ENCODE measurements at places on chromosomes 6 and 20. TPM values are rescaled to one million over a fixed set of nuclear protein-coding genes. Genes with fewer than 3 reads are reported as not detected.

DNA sequence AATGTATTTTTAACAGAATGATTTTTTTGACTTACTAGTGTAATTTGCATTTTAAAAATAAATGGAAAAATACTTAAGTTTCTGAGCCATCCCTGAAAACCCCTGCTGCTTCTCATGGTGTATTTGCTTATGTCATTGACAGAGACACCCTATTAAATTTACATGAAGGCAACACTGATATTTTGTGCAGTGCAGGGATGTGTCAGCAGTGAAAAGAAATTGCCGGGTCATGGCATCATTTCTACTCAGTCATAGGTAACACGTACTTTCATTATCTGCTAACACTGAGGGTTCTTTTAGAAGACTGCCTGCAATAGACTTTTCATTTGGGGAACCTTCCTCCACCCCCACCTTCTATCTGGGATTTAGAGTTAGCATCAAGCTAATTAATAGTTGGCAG is 136.7 kb upstream of the RNF217 start:
- no peak overlapping the region for H3K27ac ChIP-seq
- H3K36me3 ChIP-seq: no peaks in the 10 kb centered on the region
- H3K4me1 ChIP-seq: no peaks in the 10 kb centered on the region
- H3K4me3 ChIP-seq: no peak overlapping the region
- no peak for DNase-seq

The RIN2 gene
- 22.3 TPM for polyA plus RNA-seq

The COL21A1 gene
- polyA plus RNA-seq: 46.7 TPM

GRCh38 chr6:73655341-73655917 is 1.6 kb upstream of the SLC17A5 start:
- DNase-seq: no peak
- no peaks in the 10 kb centered on the region for H3K36me3 ChIP-seq
- H3K27me3 ChIP-seq: no peaks in the 10 kb centered on the region
- no peak overlapping the region for H3K27ac ChIP-seq
- H3K4me1 ChIP-seq: peaks cover 6% of the 10 kb centered on the region

The NRM gene
- polyA plus RNA-seq: 10.4 TPM

- no peaks in the 10 kb centered on the region for H3K27me3 ChIP-seq
- no peaks in the 10 kb centered on the region for H3K36me3 ChIP-seq
Measured at GRCh38 chr6:90266905-90267621, 29.6 kb downstream of the BACH2 start.

The CTAGE9 gene
- polyA plus RNA-seq: not detected

- H3K27ac ChIP-seq: no peak overlapping the region
- no peak for DNase-seq
- H3K4me3 ChIP-seq: no peak overlapping the region
- H3K36me3 ChIP-seq: no peaks in the 10 kb centered on the region
Measured at GRCh38 chr6:40585223-40585622, 1.9 kb downstream of the LRFN2 start.

DNA sequence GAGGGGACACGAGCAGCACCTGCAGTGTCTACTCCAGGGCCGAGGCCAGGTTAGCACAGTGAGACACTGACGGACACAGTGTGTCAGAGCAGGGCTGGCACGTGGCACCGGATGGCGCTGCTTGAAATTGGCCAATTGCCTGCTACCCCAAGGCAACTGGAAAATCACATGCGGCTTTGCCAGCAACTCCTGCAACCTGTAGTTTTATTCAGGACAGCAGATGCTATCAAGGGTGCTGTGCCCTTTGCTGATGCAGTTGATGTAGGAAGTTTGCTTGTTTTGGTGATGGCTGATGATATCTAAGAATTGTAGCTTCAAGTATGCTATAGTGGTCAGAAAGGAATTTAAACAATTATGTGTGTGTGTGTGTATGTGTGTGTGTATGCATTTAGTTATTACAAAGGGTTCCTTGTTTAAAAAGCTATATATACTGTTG is 25.9 kb downstream of the RIN2 start:
- no peaks in the 10 kb centered on the region for H3K27me3 ChIP-seq
- peaks cover 74% of the 10 kb centered on the region for H3K4me1 ChIP-seq
- no peak overlapping the region for H3K4me3 ChIP-seq
- no peaks in the 10 kb centered on the region for H3K36me3 ChIP-seq
- DNase-seq: peak; percentile 52

DNA sequence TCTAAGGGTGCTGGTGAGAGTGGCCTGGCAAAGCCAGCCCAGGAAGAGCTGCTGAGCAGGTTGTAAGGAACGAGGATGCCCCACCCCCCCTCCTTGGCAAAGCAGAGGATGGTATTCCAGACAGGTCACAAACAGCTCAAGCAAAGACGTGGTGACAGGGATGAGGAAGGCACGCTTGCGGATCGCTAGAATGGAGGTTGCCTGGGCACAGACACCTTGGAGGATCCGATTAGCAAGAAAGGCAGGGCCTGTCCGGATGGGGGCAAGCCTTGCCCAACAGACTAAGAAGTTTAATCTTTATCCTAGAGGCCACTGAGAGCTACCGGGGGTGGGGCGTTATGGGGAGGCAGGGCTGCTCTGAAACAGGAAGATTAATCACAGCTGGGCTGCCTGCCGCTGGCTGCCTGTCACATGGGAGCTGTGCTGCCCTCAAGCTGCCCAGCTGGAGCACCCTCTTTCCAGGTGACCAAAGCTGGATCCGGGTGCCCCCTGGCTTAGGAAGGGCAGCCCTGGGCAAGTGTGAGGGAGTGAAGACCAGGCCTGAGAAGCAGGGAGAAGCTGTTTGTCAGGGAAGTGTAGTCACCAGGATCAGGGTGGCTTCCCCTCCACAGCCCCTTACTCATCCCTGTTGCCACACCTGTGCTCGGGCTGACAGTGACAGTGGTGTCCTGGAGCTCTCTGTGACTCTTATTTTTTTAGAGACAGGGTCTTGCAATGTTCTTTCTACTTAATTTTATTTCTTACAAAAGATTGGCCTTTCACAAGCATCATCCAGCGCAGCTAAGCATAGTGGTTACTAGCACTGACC is 9.1 kb upstream of the MAPK13 start:
- peak; percentile 38 for DNase-seq
- peaks cover 16% of the 10 kb centered on the region for H3K4me1 ChIP-seq
- no peaks in the 10 kb centered on the region for H3K27me3 ChIP-seq
- no peak overlapping the region for H3K4me3 ChIP-seq
- no peak overlapping the region for H3K27ac ChIP-seq
- H3K36me3 ChIP-seq: no peaks in the 10 kb centered on the region

The KIF13A gene
- polyA plus RNA-seq: 17.2 TPM

The OPRL1 gene
- 0.29 TPM for polyA plus RNA-seq

The RANBP9 gene
- polyA plus RNA-seq: 17.2 TPM

The VTA1 gene
- polyA plus RNA-seq: 10.5 TPM

DNA sequence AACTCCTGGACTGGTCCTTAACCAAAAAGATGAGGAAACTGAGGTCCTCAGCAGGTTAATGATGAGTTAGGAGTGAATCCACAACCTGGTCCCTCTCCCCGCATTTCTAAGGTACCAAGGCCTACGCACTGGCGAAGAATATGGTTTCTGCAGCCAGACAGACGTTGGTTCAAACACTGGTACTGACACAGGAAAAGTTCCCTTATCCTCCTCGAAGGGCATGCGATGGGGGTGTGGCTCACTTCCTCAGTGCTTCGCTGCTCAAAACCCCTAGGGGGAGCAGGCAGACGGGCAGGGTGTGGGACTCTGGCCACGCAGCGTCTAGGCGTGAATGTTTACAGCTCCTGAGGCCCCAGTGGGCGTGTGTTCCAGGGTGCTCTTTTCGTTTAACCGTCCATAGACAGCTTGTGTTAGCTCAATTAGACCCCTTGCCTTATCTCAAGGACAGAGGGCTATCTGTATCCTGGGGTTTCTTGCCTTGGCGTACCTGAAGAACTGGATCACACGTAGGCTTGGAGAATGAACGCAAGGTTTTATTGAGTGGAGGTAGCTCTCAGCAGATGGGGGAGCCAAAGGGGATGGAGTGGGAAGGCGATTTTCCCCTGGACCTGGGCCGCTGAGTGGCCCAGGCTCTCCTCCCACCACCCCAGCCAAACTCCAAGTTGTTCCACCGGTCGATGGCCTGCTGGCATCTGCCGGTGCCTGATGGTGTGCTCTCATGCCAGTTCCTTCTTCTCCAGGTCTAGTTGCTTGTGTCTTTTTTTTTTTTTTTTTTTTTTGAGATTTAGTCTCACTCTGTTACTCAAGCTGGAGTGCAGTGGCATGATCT is 31.8 kb upstream of the PTPN1 start:
- H3K36me3 ChIP-seq: no peaks in the 10 kb centered on the region
- no peak overlapping the region for H3K27ac ChIP-seq
- DNase-seq: peak; percentile 44
- peaks cover 13% of the 10 kb centered on the region for H3K4me1 ChIP-seq
- H3K27me3 ChIP-seq: no peaks in the 10 kb centered on the region

GRCh38 chr20:64188091-64188490 is 23.8 kb downstream of the MYT1 start:
- H3K27me3 ChIP-seq: peaks cover 38% of the 10 kb centered on the region
- H3K36me3 ChIP-seq: no peaks in the 10 kb centered on the region
- DNase-seq: no peak
- peaks cover 5% of the 10 kb centered on the region for H3K4me1 ChIP-seq
- H3K4me3 ChIP-seq: no peak overlapping the region

DNA sequence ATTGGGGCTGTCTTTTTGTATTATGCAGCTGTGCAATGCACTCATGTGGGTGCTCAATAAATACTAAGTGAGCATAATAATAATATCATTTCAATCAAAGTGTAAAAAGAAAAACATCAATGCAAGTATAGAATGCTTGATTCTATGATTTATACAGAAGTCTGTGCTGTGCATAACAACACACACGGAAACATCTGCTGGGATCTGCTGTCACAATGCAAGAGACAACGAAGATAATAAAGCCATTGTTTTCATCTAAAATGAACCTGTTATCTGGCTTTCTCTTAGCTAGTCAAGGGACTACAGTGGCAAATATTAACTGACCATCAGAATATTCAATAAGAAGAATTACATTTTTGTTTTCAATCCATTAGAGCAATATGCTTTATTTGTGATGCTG is 1156.9 kb upstream of the MAP3K7 start:
- no peaks in the 10 kb centered on the region for H3K36me3 ChIP-seq
- H3K27me3 ChIP-seq: no peaks in the 10 kb centered on the region
- H3K4me1 ChIP-seq: no peaks in the 10 kb centered on the region
- no peak overlapping the region for H3K4me3 ChIP-seq
- DNase-seq: no peak

The SLC17A1 gene
- polyA plus RNA-seq: not detected

The MEP1A gene
- not detected for polyA plus RNA-seq

- peaks cover 49% of the 10 kb centered on the region for H3K27me3 ChIP-seq
- no peaks in the 10 kb centered on the region for H3K36me3 ChIP-seq
- H3K4me1 ChIP-seq: peaks cover 14% of the 10 kb centered on the region
Measured at GRCh38 chr20:46209930-46210671, 92.0 kb downstream of the CD40 start.

DNA sequence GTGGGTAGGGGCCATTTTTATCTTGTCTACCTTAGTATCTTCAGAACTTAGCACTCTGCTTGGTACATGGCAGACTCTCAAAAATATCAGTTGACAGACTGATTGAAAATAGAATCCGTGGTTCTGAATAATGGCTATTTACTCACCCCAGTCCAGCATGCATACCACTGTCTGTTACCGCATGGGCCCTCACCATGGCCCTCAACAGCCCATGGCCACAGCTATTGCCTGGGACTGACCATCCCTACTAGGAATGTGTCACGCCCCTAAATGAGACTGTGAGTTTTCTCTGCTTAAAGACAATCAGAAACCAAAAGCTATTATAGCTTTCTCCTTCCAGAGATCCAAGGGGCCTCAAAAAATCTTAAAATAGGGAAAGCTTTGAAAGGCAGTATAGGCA is 207.7 kb downstream of the ATXN1 start:
- no peaks in the 10 kb centered on the region for H3K27me3 ChIP-seq
- no peak for DNase-seq
- H3K4me1 ChIP-seq: peaks cover 1% of the 10 kb centered on the region
- H3K36me3 ChIP-seq: no peaks in the 10 kb centered on the region
- H3K4me3 ChIP-seq: no peak overlapping the region

The DEFB132 gene
- polyA plus RNA-seq: not detected

The PGM3 gene
- polyA plus RNA-seq: 5.3 TPM

DNA sequence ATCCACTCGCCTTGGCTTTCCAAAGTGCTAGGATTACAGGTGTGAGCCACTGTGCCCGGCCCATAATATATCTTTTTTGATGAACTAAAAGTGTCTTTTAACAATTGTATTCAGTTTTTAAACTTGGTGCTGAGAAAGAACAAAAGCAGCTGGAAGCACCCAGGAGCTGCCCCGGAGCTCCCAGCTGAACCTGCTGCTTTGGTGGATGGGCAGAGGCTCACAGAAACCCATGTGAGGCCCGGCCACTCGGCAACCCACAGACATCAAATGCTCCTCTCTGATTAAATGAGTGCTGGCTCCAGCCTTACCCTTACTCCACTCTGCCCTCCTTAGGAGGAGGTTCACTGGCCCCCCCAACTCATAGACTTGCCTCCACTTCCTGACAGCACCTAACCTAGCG is 59.4 kb upstream of the FRMD1 start:
- no peak for DNase-seq
- no peak overlapping the region for H3K27ac ChIP-seq
- H3K4me1 ChIP-seq: peaks cover 7% of the 10 kb centered on the region
- no peaks in the 10 kb centered on the region for H3K27me3 ChIP-seq

Measured in heart right ventricle (tissue), 16 donors.